Stimulated activated CD8-positive, alpha-beta memory T cell treated with anti-CD3 and anti-CD28 coated beads, Interleukin-4, amount 100 ng/mL, for 4 hours (primary cell): ENCODE measurements at places on chromosomes 7 and 10.

GRCh38 chr10:16602104-16602775 is 80.6 kb upstream of the C1QL3 start:
- no peak for DNase-seq

GRCh38 chr10:133335246-133336117 is 1.2 kb downstream of the CALY start:
- peak; percentile 66 for DNase-seq

DNA sequence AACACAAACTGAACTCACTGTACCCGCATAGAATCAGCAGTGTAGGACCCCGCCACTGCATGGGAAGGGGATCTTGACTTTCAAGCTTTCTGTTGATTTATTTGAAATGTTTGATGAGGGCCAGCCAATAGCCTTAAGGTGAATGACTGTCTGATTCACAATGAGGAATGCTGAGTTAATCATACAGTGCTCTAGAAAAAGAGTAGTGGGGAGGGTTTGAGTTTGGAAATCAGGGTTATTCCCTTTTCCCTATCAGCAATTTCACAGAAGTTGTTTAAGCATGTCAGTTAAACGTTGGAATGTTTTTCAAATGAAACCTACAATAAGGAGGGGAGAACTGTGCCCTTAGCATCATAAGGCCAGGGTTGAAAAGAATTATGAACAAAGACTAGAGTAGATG is 937.5 kb downstream of the GRID1 start:
- DNase-seq, result no peak

GRCh38 chr7:141956084-141956483 is 9.3 kb upstream of the CLEC5A start:
- no peak for DNase-seq

GRCh38 chr10:14454629-14455028 is 123.9 kb upstream of the FRMD4A start:
- DNase-seq, result no peak

DNA sequence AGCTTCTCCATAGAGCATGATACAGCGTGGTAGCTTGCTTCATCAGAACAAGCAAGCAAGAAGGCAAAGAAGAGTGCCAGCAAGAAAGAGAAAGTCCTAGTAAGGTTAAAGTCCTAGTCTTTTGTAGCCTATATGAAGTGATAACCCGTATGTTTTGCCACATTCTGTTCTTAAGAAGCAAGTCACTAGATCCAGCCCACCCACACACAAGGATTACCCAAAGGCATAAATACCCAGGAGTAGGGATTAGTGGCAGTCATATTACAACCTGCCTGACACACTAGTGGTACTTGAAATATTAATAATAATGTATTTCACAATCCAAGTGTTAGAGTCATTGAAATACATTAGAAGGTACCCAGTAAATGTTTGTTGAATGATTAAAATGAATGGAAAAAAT is 285.5 kb downstream of the HPSE2 start:
- no peak for DNase-seq

GRCh38 chr7:95788884-95789283 is 16.5 kb downstream of the DYNC1I1 start:
- no peak for DNase-seq

GRCh38 chr7:134368851-134369544 is 52.3 kb upstream of the SLC35B4 start:
- DNase-seq, result no peak

DNA sequence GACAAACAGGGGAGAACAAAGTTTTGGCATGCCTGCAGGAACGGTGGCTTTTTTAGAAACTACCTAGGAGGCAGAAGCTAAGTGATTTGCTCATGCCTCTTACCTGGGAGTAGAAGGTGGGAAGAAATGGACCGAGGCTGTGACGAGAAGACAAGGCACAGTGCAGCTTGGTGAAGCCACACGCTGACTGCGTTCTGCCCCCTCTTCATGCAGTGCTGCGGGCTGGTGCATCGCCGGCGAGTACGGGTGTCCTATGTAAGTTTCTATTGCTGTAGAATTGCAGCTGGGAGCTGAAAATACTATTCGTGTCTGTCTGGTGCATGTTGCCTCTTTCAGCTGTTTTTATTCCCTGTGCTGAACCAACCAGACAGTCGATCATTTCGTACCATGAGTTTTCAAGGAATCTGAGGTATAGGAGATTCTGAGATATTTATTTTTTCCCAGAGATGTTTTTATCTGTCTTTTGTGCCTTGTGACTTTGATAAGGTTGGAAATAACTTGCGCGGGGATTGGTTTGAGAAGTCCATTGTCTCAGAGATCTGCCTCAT is 120.9 kb downstream of the CACNB2 start:
- no peak for DNase-seq

DNA sequence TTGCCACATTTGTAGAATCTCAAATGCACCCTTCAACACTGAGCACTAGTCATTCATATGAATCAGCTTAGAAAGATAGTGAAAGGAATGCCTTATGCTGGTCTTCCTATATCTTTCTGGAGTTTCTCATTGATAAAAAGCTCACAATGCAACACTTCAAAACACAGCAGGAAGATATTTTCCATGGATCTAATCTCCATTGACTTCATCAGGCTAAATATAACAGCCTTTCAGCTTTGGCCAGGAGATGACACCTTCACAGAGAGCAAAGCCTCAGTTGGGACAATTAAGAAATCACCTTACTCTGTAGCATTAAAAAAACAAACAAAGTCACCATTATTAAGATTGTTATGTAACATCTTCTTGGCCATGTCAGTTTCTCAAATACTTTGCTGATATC is 6.7 kb downstream of the NRP1 start:
- no peak for DNase-seq

- DNase-seq, result no peak
Observed at GRCh38 chr10:93091960-93092359, 18.3 kb downstream of the CYP26A1 start.

GRCh38 chr10:110827410-110827809 is 44.3 kb upstream of the PDCD4 start:
- no peak for DNase-seq
